ENCODE measurements at places on chromosomes 2 and 18.

DNA sequence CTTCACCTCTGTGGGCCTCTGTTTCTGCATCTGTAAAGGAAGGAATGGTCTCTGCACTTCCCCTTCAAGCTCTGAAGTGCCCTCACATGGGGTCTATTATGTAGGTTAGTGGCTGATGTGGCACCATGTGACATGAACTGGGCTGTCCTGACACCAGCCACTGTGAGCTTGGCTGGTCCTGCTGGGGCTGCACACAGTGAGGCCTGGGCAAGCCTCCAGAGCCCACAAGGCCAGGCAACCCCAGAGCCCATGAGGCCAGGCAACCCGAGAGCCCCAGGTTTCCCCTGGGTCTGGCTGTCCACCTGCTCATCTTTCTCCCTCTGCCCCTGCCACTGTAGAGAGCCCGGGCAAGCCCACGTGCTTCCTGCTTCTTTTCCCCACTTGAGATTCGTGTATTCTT is 150.1 kb upstream of the SMAD2 start:
- DNase-seq = no peak

DNA sequence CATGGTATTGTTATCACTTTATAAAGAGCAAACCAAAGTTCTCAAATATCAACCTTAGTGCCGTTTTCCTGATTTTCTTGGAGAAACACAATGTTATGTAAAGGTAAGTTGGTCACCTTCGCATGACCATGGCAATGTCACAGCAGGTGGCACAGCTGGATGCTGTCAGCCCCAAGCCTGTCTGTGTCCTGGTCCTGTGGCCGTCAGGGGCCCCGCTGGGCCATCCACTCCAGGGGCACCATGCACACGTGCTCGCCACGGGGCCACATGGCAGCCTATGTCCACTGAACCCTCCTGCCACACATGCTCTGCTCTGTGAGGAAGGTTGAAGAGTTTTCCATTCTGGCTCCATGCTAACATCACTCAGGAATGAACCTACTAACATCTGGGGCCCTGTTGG is 85.9 kb downstream of the EIPR1 start:
- no peak for DNase-seq

DNA sequence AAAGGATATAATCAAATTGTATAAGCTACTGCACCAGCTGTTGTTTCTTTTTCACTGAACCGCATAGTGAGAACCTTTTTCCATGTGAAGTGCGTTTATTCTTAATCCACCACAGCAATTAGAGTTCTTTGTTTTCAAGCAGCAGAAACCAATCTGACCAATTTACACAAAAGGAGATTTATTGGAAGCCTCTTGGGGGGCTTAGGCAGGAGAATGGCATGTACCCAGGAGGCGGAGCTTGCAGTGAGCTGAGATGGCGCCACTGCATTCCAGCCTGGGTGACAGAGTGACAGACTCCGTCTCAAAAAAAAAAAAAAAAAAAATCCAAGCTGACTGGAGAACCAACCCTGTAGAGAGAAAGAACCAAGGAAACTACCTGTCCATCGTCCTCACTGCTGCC is 10.0 kb downstream of the ADNP2 start:
- no peak for DNase-seq

DNA sequence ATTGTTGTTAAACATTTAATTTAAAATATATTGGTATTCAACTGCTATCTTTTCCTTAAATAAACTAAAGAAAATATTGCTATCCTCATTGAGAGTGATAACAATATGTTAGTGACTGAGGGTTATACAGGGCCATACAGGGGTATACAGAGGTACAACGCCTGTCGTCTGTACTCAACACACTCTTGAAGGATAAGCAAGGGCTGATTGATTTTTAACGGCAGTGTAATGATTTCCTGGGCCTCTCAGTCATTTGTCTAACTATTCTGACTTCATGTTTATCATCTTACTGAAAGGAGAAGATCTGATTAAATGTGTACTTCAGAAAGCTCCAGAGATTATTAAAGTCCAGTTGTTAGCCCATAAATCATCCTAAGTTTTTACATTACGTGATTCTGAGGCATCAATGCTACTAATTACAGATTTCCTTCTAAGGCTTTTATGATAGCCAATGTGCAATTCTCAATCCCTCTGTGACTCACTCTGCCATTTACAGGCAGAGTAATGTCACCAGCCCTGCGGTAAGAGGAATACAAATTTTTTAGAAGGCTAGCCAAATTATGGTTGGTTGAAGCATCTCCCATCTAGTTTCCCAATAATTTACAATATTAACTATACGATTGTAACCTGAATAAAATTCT is 893.0 kb upstream of the CHAC2 start:
- DNase-seq = no peak
